Lung (tissue), 17 donors: ENCODE measurements at places on chromosomes 5 and 9. TPM values are rescaled to one million over a fixed set of nuclear protein-coding genes. Genes with fewer than 3 reads are reported as not detected.

The PTCD2 gene
- 1.9 TPM for polyA plus RNA-seq

The PTGDS gene
- 19.4 TPM for polyA plus RNA-seq

The MYOZ3 gene
- polyA plus RNA-seq: 0.40 TPM

The PAPPA gene
- polyA plus RNA-seq: 0.45 TPM
